ENCODE measurements at places on chromosomes 16 and 17.

GRCh38 chr16:84065536-84066132 lies 23.0 kb upstream of the SLC38A8 start:
- DNase-seq = no peak

DNA sequence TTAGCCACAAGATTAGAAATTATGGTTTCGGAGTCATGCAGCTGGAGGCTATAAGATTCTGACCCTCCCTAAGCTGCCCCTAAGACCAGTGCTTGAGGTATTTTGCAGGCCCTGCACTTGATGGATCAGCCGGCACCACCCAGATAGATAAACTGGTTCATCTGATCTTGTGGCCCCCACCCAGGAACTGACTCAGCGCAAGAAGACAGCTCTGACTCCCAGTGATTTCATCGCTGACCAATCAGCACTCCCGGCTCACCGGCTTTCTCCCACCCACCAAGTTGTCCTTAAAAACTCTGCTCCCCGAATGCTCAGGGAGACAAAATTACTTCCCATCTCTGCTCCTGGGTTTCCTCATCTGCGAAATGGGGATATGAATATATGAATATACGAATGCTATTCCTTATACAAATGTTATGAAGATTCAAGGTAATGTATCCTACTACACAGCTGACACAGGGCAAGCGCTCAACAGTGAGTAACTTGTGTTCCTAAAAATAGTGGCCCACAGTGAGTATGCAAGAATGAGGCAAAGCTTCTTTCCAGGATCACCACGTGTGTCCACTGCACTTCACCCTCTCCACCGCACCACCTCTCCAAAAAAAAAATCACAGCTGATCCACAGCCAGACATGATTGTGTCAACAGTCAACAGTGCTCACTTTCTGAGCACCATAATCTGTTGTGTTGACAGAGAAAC lies 33.3 kb upstream of the C16orf82 start:
- no peak for DNase-seq

DNA sequence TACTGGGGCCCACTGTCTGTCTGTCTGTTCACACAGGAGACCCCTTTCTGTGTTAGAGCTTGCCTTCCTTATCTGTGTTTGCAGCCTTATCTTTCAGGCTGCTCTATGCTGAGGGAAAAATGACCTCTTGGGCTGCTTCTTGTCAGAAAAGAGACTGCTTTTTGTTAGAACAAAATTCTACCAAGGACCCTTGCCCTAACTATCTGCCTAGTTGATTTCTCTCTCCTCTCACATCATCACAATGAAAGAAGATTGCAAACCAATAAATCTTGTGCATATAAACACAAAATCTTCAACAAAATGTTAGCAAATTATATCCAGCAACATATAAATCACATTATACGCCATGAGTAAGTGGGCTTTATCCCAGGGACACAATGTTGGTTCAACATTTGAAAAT lies 1117.7 kb downstream of the CDH11 start:
- DNase-seq = no peak

DNA sequence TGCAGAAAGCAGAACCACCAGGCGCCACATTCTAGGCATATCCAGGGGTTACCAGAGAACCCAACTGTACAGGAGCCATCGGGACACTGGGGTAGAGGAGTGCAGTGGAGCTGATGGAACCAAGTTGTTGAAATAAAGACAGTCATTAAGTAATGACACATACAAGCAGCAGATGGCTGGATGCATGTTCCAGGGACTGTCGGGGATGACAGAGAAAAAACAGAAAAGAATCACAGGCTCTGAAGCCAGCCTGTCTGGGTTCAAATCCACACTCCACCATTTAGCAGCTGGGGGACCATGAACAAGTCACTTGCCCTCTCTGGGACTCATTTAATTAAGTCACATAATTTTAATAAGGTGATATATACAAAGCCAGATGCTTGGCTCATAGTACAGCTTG lies 117.1 kb downstream of the ZNF423 start:
- no peak for DNase-seq

- no peak for DNase-seq
Observed at GRCh38 chr17:33990943-33991706, 264.0 kb upstream of the CCL2 start.

- no peak for DNase-seq
Observed at GRCh38 chr17:12388226-12388625, 277.5 kb upstream of the MYOCD start.

- no peak for DNase-seq
Observed at GRCh38 chr17:46764709-46765401, 53.6 kb downstream of the WNT3 start.

GRCh38 chr17:76131692-76132573 lies 9.1 kb downstream of the FOXJ1 start:
- no peak for DNase-seq

- DNase-seq = no peak
Observed at GRCh38 chr17:4837471-4838308, 4.5 kb downstream of the MINK1 start.

DNA sequence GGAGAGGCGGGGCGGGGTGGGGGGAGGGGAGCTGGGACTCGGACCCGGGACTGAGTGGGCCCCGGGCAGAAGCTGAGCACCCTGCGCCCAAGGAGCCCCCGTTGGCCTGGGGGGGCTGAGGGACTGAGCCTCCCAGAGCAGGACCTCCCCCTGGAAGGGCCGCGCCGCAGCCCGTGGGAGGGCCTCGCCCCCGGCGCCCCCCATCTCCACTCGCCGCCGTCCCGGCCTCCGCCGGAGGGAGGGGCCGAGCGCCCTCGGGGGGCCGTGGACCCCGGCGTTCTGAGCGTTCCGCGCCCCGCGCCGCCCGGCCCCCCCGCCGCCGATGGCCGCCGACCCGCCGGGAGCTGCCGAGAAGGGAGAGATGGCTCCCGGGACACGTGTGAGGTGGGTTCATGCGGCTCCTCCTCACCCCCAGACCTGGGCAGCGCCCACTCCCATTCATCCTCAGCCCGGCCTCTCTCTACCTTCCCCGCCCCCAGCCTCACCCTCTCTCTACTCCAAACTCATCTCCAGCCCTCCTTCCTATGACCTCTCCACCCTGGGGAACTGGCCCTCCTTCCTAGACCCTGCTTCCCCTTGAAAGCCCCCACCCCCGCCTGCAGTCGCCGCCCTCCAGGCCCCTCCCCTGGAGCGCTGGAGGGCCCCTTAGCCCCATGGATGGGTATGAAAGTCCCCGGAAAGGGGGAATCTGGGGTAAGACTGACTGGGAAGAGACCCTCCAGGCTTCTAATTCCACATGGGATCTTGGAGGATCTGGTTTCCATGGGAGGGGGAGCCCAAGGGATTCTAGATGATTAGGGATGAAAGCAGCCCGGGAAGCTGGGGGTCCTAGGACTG lies 922 bp downstream of the FBXL19 start:
- no peak for DNase-seq

GRCh38 chr17:56820207-56820606 lies 13.5 kb downstream of the C17orf67 start:
- no peak for DNase-seq

DNA sequence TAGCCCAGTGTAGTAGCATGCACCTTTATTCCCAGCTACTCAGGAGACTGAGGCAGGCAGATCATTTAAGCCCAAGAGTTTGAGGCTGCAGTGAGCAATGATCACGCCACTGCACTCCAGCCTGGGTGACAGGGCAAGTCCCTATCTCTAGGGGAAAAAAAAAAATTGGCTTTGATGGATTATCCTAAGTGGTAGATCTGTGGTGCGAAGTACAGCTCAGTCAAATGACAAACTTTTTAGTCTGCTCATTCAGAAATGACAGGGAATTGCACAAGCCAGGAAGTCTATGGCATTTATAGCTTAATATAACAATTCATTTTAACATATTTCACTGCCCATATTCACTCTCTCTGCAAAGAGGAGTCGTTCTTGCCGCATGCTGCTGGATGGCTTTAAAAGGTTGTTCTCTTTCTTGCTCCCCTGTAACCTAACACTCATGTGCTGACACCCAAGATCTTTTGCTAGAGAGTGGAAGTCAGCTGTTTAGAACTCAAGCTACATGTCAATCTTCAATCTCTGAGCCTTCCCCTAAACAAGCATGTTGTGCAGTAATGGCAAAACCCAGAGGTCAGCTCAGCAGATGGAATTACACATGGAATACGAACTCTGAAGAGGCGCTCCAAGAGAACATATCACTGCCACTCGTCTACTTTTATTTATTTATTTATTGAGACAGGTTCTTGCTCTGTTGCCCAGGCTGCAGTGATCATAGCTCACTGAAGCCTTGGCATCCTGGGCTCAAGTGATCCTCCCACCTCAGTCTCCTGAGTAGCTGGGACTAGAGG lies 32.8 kb downstream of the RNF157 start:
- DNase-seq = no peak

DNA sequence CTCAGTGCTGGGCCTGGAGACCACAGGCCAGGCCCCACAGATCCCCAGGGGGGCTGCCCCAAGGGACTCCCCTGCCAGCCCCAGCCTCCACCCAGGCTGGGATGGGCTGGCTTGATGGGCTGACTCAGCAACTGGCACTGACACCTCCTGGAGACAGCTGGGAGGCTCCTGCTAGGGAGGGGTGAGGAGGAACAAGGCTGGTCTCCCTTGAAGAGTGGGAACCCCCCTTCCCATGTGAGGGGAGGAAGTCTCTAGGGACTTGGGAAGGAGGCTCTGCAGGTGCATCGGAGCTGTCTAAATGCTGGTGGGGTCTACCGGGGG lies 10.4 kb downstream of the NHERF1 start:
- no peak for DNase-seq

DNA sequence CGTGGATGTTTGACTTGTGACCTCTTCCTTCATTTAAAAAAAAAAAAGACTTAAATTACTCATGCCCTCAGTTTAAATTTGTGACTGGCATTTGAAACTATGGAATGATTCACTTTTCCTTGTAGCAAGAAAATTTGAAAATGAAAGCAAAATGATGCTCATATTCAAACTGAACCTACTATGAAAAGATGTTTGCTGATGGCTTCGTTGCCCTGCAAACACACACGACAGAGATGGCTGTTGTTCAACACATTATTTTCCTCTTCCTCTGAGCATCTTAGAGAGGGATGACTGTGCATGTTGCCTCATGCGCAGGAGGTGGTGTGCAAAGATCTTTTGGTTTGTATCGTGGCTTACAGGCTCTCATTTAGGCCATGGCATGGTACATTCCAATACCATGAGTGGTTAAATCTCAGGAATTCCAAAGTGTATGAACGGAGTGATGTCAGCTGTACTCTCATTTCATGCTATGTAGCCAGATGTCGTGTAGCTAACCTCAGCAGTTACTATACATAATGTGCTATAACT lies 164.5 kb downstream of the PRKCA start:
- no peak for DNase-seq

DNA sequence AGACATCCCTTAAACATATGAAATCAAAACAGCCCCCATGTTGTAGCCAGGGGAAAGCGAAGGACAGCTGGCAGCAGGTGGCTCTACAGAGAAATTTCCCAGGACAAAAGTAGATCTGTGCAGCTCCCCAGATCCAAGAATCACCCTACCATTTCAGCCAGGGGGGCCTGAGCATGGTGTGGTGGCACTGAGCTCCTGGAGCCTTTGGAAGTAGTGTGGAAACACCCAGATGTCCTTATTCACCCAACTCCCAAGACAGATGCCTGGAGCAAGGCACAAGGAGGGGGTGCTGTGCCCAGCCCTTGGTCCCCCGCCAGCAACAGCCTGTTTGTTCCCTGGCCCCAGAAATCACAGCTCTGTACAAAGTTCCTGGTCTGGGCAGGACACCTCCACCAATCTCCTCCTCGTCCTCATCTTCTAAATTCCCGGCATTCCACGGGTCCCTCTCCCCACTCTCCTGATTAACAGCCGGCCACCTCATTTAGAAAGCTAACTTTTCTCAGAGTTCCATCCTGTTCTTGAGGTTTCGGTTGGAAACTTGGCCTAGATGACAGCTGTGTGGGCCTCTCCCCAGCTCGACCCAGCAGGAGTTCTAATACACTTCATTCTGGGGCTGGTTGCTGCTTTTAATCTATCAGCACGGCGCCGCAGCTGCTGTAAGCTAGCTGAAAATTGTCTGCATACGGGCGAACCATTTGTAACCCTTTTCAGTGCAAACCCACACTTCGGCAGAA lies 191.1 kb downstream of the C16orf78 start:
- DNase-seq = no peak
